HT1080 (cell line): ENCODE measurements at places on chromosomes 2 and 18. TPM values are rescaled to one million over a fixed set of nuclear protein-coding genes. Genes with fewer than 3 reads are reported as not detected.

POTEE gene
- 2.8 and 3.3 TPM in 2 replicates for total RNA-seq

GRCh38 chr2:235588750-235589149 is 94.9 kb downstream of the AGAP1 start:
- DNase-seq = no peak

DNA sequence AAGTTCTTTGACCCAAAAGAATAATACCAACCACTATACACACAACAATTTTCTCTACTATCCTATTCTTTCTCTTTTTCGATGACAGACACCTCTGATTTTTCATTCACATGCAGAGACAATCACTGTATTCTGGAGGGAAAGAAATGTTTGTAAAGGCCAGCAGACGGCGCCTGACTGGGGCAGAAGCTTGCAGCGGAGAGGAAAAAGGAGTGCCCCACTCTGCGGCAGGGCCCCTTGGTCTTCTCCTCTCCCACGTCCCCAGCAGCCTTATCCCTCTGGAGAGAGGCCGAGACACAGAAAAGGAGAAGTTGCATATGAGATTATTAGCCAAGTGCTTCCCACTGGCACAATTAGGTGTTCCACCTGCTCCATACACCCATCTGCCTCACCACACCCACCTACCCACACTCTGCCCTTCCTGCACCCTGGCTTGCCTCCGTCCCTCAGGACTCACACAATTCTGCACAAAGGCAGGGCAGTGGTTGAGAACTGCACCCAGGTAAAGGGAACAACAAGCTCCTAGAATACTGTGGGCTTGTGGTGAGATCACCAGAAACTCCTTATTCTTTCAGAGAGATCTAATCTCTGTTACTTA is 687.3 kb downstream of the NRXN1 start:
- DNase-seq = no peak

GRCh38 chr18:53056064-53056463 is 716.1 kb downstream of the DCC start:
- DNase-seq = no peak

DNA sequence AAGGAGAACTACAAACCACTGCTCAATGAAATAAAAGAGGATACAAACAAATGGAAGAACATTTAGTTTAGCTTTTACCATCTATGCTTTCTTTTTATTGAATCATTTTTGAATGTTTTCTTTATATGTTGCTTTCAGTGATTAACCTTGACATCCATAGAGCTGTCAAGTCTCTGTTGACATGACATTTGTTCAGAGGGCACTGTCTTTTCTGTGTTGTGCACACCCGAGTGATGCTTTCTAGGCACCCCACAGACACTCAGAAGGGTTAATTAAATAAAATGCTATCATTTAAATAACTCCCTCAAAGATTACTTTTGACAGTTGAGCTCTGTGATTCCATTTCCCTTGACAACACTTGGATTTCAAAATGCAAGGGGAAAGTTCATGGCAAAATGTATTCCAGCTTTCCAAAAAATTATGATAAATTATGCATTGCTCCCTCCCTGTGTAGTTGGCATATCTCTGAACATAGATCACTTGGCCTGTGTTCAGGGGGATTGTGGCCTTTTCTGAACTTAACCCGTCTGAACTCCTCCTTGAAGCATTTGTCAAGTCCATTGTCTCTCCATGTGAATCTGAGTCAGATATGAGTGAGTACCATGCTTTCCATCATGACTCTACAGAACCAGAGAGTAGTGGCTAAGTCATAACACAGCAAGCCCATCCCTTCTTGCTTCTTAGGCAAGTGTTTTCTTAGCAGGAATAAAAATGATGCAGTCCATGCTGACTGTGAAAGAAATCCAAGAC is 372.6 kb downstream of the RPRM start:
- DNase-seq = peak; percentile 48
